ENCODE measurements at places on chromosomes 5 and 9.

- DNase-seq: no peak
Measured at GRCh38 chr9:114506082-114506390, 763 bp upstream of the WHRN start.

DNA sequence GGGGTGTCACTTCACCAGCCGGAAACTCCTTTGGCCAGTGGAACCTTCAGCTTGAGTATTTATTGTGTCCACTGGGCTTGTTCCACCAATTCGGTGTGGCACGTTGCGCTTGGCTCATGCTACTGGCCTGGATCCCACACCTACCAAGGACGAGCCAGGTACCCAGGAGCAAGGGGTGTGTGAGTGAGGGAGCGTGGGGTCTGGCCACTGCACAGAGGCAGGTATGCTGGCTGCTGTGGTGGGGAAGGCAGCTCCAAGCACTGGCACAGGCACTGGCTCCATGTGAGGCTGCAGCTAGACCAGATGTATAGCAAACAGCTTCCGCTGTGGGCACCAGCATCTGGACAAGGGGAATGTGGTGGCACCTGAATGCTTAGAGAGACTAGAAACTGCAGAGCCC is 28.1 kb upstream of the CYLC2 start:
- no peak for DNase-seq

DNA sequence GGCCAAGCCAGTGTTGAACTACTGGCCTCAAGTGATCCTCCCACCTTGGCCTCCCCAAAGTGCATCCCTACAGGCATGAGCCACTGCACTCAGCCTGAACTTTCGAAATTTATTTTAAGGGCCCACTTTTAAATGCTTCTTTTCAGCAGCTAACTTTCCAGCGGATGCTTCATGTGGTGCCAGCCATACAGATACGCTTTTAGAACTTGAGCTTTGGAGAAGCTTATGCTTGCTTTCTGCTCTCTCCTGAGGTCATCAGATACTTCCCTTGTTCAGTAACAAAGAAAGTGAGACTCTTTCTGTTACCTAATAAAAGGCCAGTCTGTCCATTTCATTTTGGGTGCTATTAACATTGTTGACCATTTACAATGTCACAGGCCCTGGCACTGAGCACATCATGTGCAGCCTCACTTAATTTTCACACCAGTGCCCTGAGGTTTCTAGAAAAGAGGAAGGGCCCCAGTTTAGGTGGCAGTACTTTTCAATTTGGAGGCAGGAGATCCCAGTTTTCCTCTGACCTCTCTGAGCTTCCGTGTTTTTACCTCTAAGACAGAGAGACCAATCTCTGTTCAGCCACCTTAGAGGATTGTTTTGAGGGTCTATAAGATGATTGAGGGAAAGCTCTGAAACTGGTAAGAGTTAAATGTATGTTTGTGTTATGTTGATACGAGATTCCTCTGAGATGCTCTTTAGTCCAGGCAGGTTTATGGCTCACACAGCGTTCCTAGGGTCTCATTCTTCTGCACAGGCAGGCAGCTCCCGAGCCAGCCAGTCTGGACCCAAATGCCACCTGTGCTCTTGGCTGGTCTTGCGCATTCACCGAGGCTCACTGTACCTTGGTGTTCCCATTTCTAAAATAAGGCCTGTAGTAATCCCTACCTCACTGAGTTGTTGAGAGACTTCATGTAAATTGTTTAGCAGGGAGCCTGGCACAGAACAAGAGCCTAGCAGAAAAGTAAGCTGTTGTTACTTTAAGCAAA is 4.4 kb downstream of the ABL1 start:
- no peak for DNase-seq

- no peak for DNase-seq
Measured at GRCh38 chr9:136857166-136857565, 5.0 kb downstream of the MAMDC4 start.

DNA sequence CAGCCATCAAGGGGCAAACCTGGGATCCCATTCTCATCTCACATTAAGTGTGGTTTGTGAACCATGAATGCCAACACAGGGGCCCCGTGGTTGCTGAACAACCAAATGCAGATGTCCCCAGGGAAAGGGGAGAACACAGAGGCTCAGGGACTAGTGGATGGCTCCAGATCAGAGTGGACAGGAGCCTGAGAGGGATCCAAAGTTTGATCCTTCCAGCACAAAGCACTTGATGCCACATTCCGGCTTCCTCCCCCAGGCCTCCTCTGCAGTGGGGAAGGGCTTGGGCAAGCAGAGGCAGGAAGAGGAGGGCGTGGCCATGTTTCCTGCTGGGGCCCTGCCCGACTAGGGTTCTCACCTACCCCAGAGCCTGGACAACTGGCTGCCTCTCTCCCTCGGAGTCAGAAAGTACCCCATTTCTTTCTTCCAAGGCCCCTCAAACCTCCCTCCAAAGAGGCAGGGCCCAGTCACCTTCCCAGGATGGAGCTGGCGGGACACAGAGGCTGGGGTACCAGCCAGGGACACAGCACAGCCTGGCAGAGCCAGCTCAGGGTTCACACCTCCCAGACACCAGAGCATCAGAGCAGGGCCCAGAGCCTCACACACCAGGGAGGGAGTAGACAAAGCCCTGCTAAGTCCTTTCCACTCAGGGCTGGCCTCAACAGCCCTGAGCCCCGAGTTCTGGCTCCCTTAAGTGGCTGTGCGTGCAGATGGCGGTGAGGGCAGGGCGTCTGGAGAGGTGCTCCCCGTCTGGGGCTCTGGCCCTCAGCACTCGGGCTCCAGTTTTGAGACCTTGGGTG is 4.3 kb upstream of the RNF44 start:
- DNase-seq: no peak

GRCh38 chr5:125274211-125274610 is 527.8 kb upstream of the ZNF608 start:
- DNase-seq: no peak

DNA sequence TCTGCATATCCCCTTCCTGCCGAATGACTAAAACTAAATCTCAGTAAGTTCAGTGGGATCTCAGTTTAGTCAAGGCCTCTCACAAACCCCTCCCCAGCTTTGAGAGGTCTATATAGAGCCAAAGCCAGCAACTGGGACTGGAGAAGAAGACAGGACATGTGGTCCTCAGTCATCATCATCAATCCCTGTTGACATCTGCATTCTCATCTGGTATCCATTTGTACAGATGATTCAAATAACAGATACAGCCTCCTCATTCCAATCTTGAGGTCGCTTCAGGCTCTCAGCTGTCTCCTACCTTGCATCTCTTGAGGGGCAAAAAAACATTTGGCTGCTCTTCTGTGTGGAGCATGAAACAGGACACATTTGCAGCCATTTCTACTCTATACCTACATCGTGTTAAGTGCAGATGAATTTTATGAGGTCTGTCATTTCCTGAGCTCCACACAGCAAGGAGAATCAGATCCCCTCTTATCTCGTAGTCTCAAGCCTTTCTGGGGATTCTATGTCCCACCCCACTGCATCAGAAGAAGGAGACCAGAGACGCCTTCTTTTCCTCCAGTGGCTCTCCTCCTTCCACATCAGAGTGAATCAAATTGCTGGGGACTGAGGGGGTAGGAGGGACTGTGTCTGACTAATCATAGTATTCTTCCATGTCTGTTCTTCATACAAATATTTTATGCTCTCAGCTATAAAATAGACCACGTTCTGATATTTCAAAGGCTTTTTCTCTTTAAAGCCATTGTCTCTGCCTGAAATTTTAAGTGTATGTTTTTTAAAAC is 4.7 kb upstream of the RECK start:
- DNase-seq: no peak

DNA sequence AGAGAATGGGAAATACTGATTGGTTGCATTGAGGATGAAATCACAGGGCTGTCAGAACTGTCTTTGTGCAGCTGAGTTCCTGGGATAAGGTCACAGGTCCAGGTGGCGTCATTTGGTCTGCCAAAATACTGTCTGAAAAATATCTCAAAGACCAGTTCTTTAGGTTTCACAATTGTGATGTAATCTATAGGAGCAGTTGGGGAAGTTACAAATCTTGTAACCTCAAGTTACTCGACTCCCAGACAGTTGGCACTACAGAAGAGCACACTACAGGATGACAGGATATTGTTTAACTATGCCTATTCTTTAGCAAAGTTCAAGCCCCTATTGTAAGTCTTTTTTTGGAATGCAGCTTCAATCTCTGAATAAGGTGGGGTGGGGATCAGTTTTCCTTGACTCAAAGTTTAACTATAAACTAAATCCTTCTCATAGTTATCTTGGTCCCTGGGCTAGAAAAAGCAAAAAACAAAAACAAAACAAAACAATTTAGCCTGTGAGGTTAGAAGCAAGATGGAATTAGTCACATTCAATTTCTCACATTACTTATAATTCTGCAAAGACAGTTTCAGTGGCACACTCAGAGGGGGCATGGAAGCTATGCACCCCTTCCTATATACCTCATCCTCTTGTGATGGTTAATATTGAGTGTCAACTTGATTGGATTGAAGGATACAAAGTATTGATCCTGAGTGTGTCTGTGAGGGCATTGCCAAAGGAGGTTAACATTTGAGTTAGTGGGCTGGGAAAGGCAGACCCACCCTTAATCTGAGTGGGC is 276.0 kb downstream of the AUH start:
- DNase-seq: no peak

DNA sequence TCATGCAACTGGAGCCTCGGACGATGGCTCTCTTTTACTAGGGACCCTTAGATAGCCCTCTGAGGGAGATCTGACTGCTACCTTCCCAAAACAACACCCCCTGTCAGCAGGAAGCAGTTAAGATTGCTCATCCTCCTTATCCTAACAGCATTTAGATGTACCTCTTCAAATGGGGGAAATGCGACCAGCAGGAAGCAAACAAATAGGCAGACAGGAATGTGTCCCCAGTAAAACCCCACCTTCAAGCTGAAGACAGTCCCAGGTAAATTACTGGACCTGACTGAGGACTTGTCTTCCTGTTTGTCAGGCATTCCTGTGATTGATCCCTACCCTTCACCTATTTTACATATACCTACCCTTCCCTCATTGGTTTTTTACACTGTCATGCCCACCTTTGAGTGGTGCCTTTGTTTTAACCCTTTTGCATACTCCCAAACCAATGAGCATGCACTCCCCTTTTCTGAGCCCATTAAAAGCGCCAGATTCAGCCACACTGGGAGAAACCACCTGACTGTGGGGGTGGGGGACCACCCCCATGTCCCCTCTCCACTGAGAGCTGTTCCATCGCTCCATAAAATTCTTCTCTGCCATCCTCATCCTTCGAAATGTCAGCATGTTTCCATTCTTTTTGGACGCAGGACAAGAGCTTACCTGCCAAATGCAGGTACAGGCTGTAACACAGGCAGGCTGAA is 954.0 kb upstream of the CDH6 start:
- DNase-seq: no peak

DNA sequence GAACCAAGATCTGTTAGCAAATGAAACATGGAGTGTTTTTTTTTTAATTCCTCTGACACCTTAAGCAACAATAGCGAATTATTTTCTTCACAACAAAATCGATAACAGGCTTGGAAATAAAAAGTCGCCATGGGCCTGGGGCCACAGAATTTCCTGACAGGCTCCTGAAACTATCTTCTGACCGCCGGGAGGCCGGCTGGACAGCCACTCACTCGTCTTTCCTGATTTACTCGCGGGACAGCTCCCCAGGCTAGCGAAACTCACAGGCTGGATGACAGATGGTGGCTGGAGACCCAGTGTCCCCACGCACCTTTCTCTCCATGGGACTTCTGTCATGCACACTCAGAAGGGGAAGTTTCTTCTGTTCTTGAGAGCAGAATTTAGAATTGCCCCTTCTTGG is 143.3 kb upstream of the IRX2 start:
- DNase-seq: no peak

GRCh38 chr9:108351571-108351970 is 504.2 kb downstream of the ACTL7B start:
- no peak for DNase-seq

- DNase-seq: peak; percentile 47
Measured at GRCh38 chr9:133505901-133506652, 18.7 kb downstream of the MYMK start.

GRCh38 chr5:88555674-88556073 is 287.0 kb upstream of the TMEM161B start:
- DNase-seq: no peak

- DNase-seq: peak; percentile 56
Measured at GRCh38 chr5:108481355-108481931, 99.5 kb upstream of the FBXL17 start.

DNA sequence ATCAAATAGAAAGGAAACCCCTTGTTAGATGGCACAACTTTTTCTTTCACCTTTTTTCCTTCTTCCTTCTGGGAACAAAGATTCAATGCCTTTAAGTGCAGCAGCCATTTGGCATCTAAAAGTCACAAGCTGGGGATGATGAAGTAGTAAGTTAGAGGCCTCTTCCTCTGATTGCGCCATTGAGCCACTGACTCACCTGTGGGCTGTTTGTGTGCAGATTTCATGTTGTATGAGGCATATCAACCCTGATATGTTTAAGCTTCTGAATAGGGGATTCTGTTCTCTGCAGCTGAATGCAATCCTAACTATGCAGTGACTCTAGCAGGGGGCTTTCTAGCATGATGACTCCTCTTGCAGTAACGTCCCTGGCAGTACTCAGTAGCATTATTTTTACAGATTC is 599.9 kb downstream of the CSNK1G3 start:
- peak; percentile 71 for DNase-seq

GRCh38 chr9:114746591-114747346 is 59.1 kb downstream of the TNFSF15 start:
- DNase-seq: no peak

DNA sequence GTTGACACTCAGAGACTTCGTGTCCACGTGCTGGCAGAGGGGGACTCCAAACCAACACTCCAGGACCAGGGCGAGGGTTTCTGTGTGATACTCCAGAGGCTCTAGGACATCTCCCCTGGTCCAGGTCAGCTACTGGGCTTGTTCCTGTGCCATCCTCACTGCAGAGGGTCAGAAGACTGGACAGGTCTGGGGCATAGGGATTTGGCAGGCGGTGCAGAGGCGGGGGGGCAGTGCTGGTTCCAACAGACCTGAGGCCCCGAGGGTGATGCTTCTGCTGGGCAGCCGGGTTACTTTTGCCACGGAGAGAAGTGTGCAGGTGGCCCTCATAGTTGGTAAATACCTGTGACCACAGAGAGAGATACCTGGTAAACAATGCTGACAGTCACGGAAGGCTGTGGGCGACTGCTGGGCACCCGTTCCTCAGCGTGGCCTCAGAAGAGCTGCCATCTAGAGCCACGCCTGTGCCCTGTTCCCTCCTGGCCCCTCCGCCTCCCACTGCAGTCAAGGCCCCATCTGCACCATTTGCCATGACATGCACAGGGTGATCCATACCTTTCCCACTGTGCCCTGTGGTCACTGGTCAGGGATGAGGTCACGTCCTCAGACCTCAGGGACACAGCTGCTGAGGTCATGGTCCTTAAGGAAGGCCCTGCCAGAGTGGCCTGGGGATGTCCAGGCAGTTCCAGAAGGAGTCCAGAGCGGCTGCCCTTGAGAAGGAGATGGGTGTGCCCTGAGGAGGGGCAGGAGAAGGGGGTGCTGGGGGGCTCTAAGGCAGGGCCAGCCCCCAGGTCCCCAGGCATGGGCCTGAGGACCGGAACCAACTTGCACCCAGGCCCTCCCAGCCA is 30.0 kb downstream of the TRIP13 start:
- no peak for DNase-seq

GRCh38 chr5:135007749-135008363 is 26.2 kb downstream of the PITX1 start:
- no peak for DNase-seq
